ENCODE measurements at places on chromosomes 2 and 18. TPM values are rescaled to one million over a fixed set of nuclear protein-coding genes. Genes with fewer than 3 reads are reported as not detected.

DNA sequence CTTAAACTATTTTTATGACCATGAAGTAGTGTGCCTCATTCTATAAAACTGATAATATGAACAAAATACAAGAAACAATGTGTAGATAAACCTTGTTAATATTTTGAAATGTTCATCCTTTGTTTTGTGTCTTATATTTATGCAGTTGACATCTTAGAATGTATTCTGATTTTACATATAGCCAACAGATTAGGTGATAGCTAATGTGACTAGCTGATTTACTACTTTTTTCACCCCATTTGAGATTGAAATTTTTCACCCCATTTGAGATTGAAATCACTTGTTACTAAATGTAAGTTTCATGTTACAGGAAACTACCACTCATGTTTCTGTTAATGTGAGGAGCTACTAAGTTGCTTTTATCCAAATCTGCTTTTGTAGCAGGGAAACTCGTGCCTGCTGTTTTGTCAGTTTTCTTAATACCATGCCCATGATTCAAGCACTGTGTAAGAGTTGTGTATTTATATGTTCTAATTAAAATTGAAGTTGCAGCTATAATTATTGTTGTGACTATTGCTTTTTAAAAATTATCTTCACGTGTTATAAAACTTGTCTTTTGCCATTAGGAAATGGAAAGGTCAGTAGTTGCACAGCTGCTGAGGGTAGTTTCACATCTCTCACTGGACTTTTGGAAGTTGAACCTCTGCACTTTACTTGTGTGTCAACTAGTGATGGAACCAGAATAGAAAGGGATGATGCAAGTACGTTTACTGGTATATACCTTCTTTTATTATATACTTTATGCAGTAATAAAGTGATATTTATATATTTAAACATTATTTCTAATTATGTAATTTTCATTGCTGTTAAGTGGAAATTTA, 96.6 kb downstream of the BIRC6 start:
- no peak for DNase-seq

The HNRNPLL gene
- total RNA-seq = 33.8 TPM

DNA sequence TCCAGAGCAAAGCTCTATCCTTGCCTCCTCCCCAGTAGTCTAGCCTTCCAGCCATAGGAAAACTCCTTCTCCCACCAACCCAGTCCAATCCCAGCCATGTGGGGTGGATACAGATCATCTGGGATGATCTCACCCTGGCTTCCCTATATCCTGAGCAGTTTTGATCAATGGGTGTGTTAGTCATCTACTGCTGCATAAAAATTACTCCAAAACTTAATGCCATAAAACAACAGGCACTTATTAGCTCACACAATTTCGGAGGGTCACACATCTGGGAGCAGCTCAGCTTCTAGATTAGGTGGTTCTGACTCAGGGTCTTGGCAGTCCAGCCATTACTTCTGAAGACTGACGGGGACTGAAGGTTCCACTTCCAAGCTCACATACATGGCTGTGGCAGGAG, 190.4 kb downstream of the SPP2 start:
- no peak for DNase-seq

The PMS1 gene
- total RNA-seq = 17.7 TPM

The CD207 gene
- 0.28 TPM for total RNA-seq

- DNase-seq = no peak
Measured at GRCh38 chr2:187982668-187983067, 309.0 kb upstream of the GULP1 start.

The GALR1 gene
- total RNA-seq = not detected

DNA sequence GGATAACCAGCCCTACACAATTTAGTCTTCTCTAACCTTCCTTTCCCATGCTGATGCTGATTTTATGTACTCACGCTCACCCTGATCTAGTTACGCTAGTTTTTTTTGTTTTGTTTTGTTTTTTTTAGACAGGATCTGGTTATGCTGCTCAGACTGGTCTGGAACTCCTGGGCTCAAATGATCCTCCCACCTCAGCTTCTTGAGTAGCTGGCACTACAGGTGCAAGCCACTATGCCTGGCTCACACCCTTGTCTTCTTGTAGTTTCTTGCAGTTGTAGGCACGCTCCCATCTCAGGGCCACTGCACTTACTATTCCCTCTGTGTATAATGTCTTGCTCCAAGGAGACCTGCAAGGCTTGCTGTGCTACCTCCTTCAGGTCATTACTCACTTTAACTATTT, 6.2 kb downstream of the PELI1 start:
- no peak for DNase-seq

DNA sequence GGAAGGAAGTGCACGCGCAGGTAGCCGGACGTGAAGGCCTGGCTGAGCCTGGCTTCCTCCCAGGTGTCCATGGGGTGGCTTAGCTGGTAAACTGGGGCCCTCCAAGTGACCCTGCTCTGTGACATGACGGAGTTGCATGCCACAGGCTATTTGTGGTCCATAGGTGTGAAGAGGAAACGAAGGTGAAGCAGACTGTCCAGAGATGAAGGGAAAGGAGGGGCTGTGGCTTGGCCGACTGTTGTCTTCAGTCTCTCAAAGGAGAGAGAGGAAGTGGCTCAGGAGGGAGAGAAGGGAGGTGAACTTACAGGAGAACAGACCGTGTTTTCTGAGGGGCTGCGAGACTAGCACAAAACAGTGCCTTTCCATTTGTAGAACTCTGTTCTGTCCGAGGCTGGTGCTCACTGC, 19.3 kb downstream of the INPP5D start:
- DNase-seq = no peak

- no peak for DNase-seq
Measured at GRCh38 chr2:39140322-39140847, 19.5 kb upstream of the SOS1 start.

- DNase-seq = no peak
Measured at GRCh38 chr2:217707131-217707611, 295.6 kb downstream of the TNS1 start.

- DNase-seq = no peak
Measured at GRCh38 chr2:24511894-24512293, 20.8 kb downstream of the NCOA1 start.

GRCh38 chr2:26556309-26557243, 78.7 kb upstream of the OTOF start:
- no peak for DNase-seq

DNA sequence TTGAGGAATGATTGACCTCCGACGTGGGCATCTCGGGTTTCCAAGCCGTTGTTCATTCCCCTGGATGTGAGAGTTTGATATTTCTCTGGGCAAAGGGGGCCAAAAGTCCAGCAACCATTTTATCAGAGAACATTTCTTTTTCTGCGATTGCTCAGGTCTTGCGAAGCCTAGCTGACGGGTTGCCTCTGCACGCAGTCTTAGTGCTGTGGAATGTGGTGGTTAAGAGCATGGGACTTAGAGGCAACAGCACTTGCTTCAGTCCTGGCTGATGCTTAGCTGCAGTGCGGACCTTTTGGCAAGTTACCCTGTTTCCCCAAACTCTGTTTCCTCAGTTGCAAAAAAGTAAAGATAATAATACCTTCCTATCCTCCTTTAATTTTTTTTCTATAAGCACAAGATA, 45.0 kb downstream of the FAP start:
- no peak for DNase-seq

GRCh38 chr2:103285354-103285753, 523.5 kb downstream of the TMEM182 start:
- no peak for DNase-seq

The KCNG2 gene
- not detected for total RNA-seq

DNA sequence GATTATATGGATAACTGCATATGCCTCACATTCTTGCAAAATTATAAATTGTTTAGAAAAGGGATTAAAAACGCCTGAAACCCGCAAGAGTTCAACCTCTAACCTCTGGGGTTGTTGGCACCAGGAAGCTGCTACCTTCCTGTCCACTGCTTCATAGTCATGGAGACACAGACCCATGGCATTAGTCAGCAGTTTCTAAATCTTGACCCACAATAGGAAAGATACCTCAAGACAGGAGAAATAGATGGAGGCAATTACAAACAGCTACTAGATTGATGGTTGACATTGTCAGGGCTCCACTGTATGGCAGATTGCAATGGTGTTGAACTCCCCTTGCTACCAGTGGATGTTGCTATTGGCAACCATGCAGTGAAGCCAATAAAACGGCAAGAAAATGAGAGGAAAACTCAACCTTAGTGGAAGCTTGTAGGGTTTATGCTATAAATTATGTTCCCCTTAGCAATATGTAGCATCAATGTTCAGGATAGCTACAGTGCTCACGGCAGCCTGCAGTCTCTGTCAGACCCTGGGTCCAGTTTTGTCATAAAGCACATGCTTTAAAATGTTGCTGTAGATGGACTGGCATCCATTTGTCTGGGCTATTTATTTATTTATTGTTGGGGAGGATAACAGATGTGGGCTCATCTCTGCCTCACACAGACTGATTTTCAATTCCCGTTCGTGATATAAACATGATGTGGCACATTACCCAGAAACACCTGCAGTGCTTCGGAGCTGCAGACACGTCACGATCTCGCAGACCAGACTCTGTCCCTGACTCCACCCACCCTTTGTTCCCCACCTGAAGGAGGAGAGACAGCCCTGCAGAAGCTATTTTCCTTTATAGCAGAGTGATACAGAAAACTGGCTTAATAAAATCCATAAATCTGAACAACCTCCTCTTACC, 233.4 kb downstream of the AGPS start:
- no peak for DNase-seq

GRCh38 chr18:48607056-48607984, 68.5 kb downstream of the CTIF start:
- no peak for DNase-seq

GRCh38 chr2:238640486-238640885, 207.4 kb upstream of the TWIST2 start:
- DNase-seq = no peak

DNA sequence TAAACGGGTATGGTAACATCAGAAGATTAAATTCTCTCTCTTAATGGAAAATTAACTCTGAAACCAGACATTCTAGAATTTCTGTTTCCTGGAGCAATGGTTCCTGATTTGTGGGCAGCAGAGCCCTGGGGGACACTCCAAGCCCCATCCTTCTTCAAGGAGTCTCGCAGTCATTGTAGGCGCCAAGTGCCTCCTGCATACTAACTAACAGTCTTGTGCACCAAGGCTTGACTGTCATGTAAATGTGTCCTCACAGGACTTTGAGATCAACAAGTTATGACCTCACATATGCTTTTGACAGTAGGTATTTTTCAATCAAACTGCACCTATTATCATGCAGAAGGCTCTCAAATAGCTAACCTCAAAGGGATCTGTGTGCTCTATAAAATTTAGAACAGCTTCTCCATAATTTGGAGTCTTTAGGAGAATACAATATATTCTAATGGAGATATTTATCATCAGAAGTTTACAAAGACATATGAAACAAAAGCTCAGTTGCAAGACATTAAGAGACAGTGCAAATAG, 52.1 kb upstream of the COPS8 start:
- DNase-seq = no peak

- no peak for DNase-seq
Measured at GRCh38 chr2:33785201-33786106, 186.4 kb upstream of the FAM98A start.

DNA sequence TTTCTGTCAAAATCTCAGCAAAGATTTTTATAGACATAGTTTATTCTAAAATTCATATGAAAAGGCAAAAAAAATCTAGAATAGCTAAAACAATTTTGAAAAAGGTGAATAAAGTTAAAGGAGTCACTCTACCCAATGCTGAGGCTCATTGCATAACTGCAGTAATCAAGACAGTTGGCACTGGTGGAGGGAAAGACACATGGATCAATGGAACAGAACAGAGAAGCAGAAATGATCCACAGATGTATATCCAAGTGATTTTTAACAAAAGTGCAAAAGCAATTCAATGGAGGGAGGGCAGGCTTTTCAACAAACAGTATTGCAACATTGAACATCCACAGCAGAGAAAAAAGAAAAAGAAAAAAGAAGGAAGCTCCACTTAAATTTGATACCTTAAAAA, 162.8 kb downstream of the RBM43 start:
- no peak for DNase-seq

- no peak for DNase-seq
Measured at GRCh38 chr18:32362484-32362883, 108.2 kb downstream of the GAREM1 start.
